Ureter (tissue), 1 donor: ENCODE measurements at places on chromosomes 5 and 9. TPM values are rescaled to one million over a fixed set of nuclear protein-coding genes. Genes with fewer than 3 reads are reported as not detected.

- DNase-seq: no peak
Observed at GRCh38 chr5:135272311-135272805, 126.7 kb downstream of the MACROH2A1 start.

DNA sequence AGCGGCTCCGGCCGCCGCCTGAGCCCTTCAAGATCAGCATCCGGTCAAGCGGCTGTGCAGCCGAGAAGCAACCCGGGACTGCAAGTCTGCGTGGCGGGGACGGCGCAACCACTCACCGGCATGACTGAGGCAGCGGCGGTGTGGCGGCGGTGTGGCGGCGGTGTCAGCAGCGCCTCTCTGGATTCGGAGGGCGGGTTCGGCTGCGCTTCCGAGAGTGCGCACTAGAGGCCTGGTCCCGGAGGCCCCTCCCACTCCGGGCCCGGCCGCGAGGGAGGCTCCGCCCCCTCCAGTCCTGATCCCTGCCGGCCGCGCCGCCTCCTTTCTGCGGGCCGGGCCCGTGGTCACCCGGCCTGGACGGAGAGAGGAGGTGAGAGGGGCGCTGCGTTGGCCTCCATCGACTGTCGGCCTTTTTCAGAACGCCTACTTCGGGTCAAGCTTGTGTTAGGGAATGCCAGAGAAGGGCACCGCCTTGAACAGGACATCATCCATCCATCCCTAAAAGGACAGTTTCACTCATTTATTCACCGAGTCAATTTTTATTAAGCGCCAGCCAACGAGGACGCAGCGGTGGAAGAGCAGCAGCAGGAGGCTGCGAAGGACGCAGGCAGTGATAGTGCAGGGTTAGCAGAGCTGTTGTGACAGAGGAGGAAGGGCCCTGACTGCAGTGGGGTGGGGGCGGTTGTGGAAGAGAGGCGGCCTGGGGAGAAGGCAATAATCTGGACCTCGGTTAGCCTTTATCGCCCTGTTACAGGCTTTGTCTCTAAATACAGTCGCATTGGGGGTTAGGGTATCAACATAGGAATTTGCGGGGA lies at the start of gene ATOX1:
Gene ATOX1 (minus strand): TSS at position 202 of the 812 bp plus-strand sequence. CDS start 80 bp downstream, at position 122.
- peak; percentile 93 for DNase-seq

- no peak for DNase-seq
Observed at GRCh38 chr5:148941810-148942209, 115.4 kb downstream of the ADRB2 start.

DNA sequence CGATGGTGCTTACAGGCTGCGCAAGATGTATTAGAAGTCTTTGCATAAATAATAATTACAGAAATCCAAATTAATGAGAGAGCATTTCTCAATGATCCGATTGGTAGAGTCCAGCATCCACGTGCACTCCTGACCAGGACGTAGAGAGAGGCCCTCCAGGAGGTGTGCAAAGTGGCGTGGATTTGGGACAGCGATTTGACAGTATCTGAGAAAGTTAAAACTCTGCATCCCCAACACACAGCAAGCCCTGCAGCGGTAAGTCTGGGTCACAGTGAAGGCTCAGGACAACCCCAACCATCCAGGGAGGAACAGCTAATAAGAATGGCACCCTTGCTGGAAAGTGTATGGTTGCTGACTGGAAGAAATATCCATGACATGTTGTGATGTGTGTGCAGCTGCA lies 180.2 kb downstream of the AUH start:
- DNase-seq: no peak

- DNase-seq: no peak
Observed at GRCh38 chr9:72043576-72043975, 16.8 kb downstream of the C9orf57 start.

DNA sequence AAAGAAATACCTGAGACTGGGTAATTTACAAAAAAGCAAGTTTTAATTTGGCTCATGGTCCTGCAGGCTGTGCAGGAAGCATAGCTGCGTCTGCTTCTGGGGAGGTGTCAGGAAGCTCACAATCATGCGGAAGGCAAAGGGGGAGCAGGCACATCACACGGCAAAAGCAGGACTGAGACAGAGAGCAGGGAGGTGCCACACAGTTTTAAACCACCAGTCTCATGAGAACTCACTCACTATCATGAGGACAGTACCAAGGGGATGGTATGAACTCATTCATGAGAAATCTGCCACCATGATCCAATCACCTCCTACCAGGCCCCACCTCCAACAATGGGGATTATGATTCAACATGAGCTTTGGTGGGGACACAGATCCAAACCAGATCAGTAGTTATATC lies 96.2 kb downstream of the OSTF1 start:
- DNase-seq: no peak

GRCh38 chr9:16058131-16058549 lies 505.3 kb downstream of the CCDC171 start:
- no peak for DNase-seq

DNA sequence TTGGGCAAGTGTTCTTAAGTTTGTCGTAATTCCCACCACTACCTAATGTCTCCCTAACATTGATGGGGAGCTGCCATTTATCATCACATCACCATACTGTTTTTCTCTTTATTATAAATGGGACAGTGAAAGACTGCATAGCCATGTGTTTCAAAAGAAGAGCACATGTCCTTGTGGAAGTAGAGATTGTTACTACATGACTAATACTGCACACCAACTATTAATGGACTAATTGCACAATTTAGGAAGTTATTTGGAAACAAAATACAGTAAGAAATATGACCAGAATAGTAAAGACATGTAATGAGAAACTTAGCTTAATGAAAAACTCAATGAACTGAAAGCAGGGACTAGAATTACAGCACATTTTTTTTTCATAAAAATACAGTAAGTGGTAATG lies 12.0 kb upstream of the ELOVL7 start:
- DNase-seq: no peak

GRCh38 chr5:175652741-175653663 lies 4.9 kb upstream of the HRH2 start:
- DNase-seq: no peak

DNA sequence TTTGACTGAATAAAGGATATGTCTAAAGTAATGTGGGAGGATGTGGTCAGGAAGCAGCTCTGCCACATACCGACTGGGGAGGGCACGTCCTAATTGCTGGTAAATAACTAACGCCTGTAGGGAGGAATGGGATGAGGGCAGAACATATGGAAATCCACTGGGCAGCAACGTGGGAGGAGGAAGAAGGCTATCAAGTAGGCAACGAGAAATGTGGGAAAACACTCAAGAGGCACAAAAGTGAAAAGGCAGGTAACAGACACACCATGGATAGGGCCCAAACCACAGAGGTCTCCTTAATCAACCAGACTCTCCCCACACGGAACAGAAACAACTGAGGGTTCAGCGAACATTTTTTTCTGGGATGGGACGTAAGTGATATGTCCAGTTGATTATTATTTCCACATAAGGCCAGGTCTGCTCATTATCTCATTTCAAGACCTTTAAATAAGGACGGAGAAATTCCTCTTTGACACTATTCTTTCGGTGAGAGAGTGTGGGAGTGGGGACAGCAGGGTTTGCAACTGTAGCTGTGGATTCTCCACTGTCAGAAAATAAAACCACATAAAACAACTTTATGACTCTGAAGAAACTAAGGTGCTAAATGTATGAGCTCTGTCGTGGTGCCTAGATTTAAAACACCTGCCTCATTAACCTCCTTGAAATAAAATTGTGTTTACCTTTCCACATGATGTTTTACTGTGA lies 17.0 kb downstream of the IARS1 start:
- DNase-seq: no peak

GRCh38 chr5:100469767-100470166 lies 65.4 kb upstream of the FAM174A start:
- DNase-seq: no peak

- no peak for DNase-seq
Observed at GRCh38 chr9:129270903-129271431, 92.9 kb upstream of the IER5L start.

DNA sequence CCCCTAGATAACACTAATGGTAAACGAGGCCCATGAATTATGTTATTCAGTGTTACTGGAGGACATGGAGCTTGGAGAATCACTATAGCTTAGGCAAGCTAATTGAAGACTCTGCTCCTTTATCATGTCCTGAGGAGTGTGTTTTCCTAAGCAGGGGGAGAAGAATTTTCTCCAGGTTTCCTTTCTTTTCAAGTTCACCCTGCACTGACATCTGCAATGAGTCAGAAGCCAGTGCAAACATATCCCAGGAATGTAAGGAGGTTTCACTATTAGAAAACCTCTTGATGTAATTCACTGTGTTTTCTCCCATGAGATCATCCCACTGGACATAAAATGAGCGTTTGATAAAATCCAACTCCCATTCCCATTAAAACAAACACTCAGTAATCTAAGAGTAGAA lies 75.6 kb downstream of the DMRT2 start:
- no peak for DNase-seq

DNA sequence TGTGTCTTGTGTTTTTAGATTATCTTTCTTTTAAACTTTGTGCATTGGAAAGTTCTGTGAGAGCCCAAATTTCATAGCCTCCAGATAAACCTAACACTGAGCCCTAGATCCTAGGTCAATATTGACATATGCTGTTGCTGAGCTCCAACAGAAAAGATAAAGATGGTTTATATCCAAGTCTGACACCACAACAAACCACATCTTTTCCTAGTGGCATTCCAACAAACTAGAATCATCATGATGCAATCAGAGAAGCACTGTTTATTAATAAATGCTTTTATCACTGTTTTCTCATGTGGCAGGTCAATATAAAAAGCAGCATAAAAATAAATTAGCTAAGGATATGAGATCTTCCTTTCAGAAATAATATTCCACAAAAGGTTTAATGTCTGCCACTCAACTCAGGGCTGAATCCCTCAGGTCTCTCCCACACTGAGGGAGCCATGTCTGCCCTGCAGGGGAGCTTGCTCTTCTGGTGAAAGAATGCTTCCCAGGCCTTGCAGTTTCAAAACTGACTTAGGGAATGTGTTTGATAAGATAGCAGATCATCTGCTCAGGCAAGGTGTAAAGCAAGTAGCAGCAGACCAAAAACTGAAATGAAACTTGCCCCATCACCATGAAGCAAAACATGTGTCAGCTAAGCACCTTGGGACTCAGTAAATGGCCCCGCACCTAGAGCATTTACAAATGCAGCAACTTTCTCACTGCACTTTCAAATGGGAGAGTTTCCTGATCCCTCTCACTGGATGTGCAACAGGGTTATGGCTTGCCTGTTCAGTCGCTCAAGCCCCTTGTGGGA lies 493.0 kb downstream of the AGTPBP1 start:
- DNase-seq: no peak

GRCh38 chr9:15077946-15078729 lies 167.9 kb upstream of the FREM1 start:
- no peak for DNase-seq

GRCh38 chr9:100213730-100214477 lies 114.9 kb downstream of the INVS start:
- no peak for DNase-seq

DNA sequence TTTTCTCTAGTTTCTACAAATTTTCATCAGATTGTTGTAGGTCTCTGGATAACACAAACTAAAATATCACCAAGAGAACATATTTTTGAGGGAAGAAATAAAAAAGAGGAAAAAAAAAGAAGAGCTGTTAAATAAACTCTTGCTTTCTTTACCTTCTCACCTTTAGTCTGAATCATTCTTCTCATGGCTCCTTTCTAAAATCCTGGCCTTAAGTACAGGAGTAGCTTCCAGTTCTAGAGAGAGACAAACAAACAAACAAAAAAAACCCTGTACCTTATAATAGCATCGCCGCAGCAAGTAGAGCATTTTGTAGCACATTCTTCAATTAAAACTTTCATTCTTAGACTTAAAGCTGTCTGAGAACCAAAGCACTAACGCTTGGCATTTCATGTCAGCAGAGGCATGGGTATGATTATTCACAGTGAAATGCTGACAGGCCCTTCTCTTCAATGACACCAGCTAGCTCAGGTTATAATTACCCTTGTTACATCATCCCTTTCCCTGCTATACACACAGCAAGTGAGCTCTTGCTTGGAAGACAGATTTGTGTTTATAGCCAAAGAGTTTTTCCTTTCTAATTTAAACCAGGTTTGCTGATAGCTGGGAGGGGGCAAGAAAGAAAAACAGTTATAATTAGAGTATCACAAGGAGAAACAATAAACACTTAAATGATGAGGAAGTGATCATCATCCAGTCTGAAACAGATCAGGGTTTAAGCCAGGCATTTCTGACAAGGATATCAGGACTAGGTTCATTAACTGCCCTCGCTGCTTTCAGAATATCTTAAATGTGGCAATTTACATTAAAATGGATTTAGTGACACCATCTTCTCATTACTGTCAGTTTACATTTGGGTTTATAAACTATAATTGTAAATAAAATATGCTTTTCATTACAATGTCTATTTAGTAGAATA lies 510.9 kb upstream of the ZNF608 start:
- DNase-seq: no peak

DNA sequence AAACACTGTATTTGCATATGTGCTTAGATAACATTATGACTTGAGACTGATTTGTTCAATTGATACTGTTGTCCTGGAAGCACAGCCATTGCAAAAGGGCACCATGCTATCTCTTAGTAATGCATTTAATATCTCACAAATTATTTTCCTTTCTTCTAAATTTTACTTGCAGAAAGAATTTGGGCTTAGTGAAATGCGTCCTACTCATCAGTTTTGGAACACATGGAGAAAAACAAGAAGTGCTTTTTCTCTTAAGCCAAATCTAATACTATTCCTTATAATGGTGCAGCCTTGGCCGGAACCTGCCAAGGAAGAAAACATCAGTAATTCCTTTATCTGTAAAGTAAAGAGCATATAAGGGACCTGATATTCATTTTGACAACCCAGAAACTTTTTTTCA lies 172.2 kb upstream of the ZNF608 start:
- no peak for DNase-seq

- DNase-seq: no peak
Observed at GRCh38 chr5:111997308-111997707, 240.3 kb upstream of the NREP start.

- DNase-seq: no peak
Observed at GRCh38 chr5:111122398-111122797, 30.2 kb downstream of the WDR36 start.

- DNase-seq: no peak
Observed at GRCh38 chr5:31492869-31493268, 39.0 kb downstream of the DROSHA start.

C6 gene
- total RNA-seq: 2.5 TPM

BAAT gene
- total RNA-seq: not detected

ABLIM3 gene
- 101 TPM for total RNA-seq

MUSK gene
- total RNA-seq: not detected

LCN2 gene
- 143 TPM for total RNA-seq

GRAMD2B gene
- 56.7 TPM for total RNA-seq

TAF11L10 gene
- not detected for total RNA-seq

HRCT1 gene
- 7.2 TPM for total RNA-seq
